ENCODE measurements at places on chromosomes 1 and 21.
A peak's percentile ranks its signal among the peaks of the same experiment; 100 is the strongest.

- DNase-seq, result no peak
Measured at GRCh38 chr1:190226006-190226405, 251.7 kb downstream of the BRINP3 start.

GRCh38 chr1:58803858-58804257 is 20.0 kb upstream of the JUN start:
- DNase-seq, result no peak

- DNase-seq, result no peak
Measured at GRCh38 chr1:153768316-153769181, 6.7 kb upstream of the SLC27A3 start.

- peak; percentile 60 for DNase-seq
Measured at GRCh38 chr1:32962248-32962896, 2.2 kb downstream of the RNF19B start.

- DNase-seq, result no peak
Measured at GRCh38 chr1:244422174-244422573, 29.5 kb downstream of the ADSS2 start.

- DNase-seq, result no peak
Measured at GRCh38 chr1:117825414-117825813, 104.0 kb downstream of the GDAP2 start.

DNA sequence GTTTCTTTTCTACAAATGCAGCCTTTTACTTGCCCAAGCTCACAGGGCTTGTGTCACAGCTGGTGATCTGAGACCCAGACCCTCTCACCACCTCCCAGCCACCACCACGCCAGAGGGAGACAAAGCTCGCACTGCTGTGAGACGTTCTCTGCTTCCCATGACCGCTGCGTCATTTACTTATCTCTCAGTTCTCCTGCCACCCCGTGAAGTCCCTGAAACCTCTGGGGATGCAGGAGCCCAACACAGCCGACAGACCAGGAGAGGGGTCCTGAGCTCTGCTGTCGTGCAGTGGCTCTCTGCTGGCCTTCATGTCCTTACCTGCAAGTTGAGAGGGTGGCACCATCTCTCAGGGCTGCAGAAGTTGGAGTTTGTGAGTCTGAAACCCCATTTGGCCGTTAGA is 77.7 kb downstream of the SLC16A1 start:
- DNase-seq, result no peak

DNA sequence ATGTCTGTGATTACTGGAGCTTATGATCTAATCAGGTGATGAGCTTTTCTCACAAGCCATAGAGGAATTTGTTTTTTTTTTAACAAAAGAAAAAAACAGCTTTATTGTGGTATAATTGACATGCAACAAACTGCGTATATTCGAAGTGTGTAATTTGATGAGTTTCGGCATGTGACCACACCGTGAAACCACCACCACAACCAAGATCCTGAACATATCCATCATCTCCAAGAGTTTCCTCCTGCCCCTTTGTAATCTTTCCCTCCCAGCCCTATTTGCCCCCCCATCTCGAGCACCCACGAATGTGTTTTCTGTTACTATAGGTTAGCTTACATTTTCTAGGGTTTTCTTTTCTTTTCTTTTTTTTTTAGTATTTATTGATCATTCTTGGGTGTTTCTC is 4.7 kb downstream of the PGBD2 start:
- DNase-seq, result no peak

DNA sequence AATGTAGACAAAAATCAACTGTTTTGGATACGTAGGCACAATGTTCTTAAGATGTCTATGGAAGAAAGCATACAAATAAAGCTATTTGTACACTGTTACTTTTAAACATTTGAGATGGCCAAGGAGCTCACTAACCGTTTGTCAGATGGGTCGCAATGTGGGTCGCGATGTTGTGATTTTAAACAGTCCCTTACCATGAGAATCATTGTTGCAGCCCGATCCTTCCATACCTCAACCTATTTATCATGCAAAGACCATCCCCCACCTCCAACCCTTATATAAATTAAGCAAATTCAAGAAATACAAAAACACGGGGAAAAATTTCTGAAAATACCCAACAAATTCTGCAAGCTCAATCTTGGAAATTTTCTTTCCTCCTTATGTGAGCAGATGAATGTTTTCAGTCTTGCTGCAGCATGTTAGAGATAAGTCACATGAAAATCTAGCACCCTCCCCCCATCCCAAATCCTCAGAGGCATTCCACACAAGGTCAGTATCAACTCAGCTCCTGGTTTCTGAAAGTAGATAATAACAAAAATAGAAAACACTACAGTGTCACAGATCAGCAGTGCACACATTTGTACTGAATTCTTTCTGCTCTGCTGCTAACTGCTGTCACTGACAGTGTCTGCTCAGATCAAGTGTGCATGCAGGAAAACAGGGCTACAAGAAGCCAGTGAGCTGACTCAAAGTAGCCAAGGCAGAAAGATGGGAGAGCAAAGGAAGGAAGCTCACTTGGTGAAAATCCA is 92.9 kb upstream of the TTC39A start:
- no peak for DNase-seq

GRCh38 chr1:184661801-184662200 is 92.9 kb downstream of the EDEM3 start:
- DNase-seq, result no peak

- no peak for DNase-seq
Measured at GRCh38 chr1:198903203-198903602, 264.4 kb downstream of the PTPRC start.

GRCh38 chr1:113194846-113195830 is 122.1 kb downstream of the LRIG2 start:
- DNase-seq, result no peak

GRCh38 chr1:223702735-223703667 is 9.3 kb upstream of the CAPN2 start:
- no peak for DNase-seq

DNA sequence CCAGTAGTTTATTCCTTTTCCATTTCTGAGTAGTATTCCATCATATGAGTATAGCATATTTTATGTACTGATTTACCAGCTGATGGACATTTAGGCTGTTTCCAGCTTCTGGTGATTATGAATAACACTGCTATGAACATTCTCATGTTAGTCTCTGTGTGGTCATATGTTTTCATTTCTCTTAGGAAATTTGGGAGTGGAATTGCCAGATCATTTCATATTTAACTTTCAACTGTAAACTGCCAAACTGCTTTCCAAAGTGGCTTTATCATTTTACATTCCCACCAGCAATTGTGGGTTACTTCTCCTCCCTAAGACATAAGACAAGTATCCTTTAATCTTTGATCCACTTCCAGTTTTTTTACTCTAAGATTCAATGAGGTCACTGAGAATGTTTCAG is 85.7 kb upstream of the RALGPS2 start:
- no peak for DNase-seq

- DNase-seq, result no peak
Measured at GRCh38 chr1:228827019-228827418, 91.7 kb downstream of the RHOU start.

DNA sequence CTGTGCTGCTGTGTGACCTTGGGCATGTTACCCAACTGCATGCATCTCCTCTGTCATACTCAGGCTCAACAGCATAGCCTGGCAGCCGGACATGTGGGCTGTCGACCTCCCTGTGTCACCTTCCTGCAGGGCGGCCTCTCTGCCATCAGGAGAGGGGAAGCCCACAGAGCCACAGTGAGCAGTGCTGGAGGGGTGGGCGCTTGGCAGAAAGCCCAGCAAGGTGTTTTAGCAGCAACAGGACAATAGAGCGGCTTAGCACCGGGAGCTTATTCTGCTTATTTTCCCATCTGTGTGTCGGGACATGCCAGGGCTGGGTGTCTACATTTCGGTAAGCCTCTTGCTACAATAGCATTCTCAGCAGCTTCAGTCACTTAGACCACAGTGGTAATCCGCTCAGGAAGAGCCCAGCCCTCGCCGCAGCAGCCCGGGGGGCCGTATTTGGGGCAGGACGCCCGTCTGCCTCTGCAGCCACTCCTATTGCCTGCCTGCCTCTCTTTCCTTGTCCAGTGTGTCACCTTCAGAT is 22.8 kb upstream of the CDK18 start:
- no peak for DNase-seq

- no peak for DNase-seq
Measured at GRCh38 chr1:212633161-212633560, 24.6 kb downstream of the ATF3 start.

GRCh38 chr1:91712981-91713841 is 172.7 kb downstream of the TGFBR3 start:
- DNase-seq, result no peak

DNA sequence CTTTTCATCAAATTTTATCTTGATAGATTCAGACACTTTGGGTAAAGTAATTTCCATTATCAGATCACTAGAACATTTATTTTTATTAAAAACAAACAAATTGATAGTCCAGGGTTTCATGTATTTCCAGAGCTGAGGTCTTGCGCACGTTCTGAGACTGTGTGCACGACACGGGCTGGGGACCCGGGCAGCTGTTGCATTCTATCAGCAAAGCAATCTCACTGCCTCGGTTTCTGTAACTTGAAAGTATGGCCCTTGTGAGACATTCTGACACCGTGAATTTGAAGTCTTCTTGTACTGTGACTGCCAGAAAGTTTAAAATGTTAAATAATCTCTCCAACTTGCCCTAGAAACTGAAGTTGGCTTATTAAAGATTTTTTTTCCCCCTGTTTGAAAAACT is 746.9 kb upstream of the ADGRL2 start:
- DNase-seq, result no peak

- no peak for DNase-seq
Measured at GRCh38 chr1:166167572-166167925, 748 bp upstream of the FAM78B start.

- no peak for DNase-seq
Measured at GRCh38 chr1:15610167-15610566, 7.1 kb upstream of the DDI2 start.

GRCh38 chr1:85502625-85503083 is 37.7 kb upstream of the DDAH1 start:
- DNase-seq, result no peak

- DNase-seq, result no peak
Measured at GRCh38 chr1:115142616-115143015, 53.3 kb upstream of the TSPAN2 start.

DNA sequence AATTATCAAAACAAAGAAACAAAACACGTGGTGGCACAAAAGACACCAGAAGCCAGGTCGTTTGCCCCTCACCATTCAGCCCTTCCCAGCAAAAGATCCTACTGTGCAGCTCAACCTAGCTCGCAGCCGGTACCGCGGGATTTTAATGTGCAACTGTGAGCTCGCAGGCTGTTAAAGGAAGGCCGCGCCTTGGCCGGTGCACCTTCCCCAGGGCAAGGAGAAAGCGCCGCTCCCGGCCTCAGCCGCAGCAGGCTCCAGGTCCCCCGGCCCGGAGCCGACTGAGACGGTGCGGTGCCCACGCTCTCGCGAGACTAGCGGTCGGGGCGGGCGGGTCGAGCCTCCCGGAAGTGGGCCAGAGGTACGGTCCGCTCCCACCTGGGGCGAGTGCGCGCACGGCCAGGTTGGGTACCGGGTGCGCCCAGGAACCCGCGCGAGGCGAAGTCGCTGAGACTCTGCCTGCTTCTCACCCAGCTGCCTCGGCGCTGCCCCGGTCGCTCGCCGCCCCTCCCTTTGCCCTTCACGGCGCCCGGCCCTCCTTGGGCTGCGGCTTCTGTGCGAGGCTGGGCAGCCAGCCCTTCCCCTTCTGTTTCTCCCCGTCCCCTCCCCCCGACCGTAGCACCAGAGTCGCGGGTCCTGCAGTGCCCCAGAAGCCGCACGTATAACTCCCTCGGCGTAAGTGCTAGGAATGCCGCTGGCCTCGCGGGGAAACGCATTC is at the start of gene AGL:
AGL (plus strand) TSS at position 618 of the 715 bp plus-strand sequence. CDS start 682 bp downstream, outside the sequence.
- peak; percentile 82 for DNase-seq

GRCh38 chr1:87826681-87827251 is 498.1 kb downstream of the LMO4 start:
- DNase-seq, result peak; percentile 29

GRCh38 chr1:212359794-212360479 is 54.7 kb downstream of the PACC1 start:
- DNase-seq, result no peak

DNA sequence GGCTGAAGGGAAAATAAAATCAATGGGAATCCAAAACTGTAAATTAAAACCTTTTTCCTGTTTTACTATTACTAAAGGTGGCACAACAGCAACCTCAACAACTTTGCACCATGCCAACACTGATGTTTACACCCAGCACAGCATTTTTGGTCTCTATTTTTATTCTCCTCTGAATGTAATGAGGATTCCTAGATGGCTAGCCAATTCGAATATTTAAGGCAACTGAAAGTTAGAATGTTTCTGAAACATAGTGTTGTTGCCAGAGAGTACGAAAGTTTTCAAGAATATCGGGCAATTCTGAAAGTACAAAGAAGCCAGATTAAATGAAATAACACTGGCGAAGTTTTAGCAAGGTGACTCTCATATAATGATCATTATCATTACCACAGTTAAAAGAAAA is 40.7 kb downstream of the CHODL start:
- DNase-seq, result no peak

DNA sequence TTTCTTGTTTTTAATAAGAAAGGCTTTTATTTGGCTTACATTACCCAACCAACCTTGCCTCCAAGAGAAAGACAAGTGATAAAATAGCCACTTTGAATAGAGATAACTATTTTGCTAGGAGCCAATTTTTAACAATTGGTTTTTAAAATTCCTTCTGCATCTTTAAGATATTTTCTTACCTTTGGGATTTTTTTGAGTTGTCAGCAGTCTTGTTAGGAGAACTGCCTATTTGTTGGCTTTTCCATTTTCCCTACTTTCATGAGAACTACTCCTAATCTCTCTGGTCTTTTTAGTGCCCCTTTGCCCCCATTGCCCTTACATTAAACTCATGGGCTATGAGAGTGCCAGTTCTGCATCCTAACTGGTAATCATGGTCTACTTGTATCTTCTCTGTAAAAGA is 38.1 kb upstream of the EPS15 start:
- no peak for DNase-seq

GRCh38 chr1:221045842-221046831 is 166.9 kb downstream of the HLX start:
- DNase-seq, result peak; percentile 10

- DNase-seq, result no peak
Measured at GRCh38 chr1:173871091-173871490, 2.9 kb downstream of the ZBTB37 start.
